Kidney (tissue), 22 donors: ENCODE measurements at places on chromosomes 6 and 20. TPM values are rescaled to one million over a fixed set of nuclear protein-coding genes. Genes with fewer than 3 reads are reported as not detected.

The GABRR1 gene
- not detected for polyA plus RNA-seq

The PTGIS gene
- polyA plus RNA-seq: 3.1 TPM

The ACTL10 gene
- polyA plus RNA-seq: 1.7 TPM

The TNNC2 gene
- 1.9 TPM for polyA plus RNA-seq

The LY6G6D gene
- polyA plus RNA-seq: not detected

The VGLL2 gene
- not detected for polyA plus RNA-seq

The LY6G6C gene
- polyA plus RNA-seq: not detected

The F13A1 gene
- polyA plus RNA-seq: 28.9 TPM

The PPIL6 gene
- 6.0 TPM for polyA plus RNA-seq

The CCDC170 gene
- polyA plus RNA-seq: 0.34 TPM

The GGT7 gene
- polyA plus RNA-seq: 24.3 TPM

The BTNL2 gene
- not detected for polyA plus RNA-seq

The TFAP2D gene
- polyA plus RNA-seq: not detected

The ENPP1 gene
- 3.7 TPM for polyA plus RNA-seq

The CCN6 gene
- polyA plus RNA-seq: 8.4 TPM

The ELMO2 gene
- 21.0 TPM for polyA plus RNA-seq

The UNC5CL gene
- polyA plus RNA-seq: 41.3 TPM

The DEFB116 gene
- not detected for polyA plus RNA-seq

The PLCB4 gene
- 2.8 TPM for polyA plus RNA-seq

The SLC22A1 gene
- 1.4 TPM for polyA plus RNA-seq

The CST5 gene
- not detected for polyA plus RNA-seq

The SMLR1 gene
- polyA plus RNA-seq: 5.1 TPM

The TGM2 gene
- polyA plus RNA-seq: 44.6 TPM

The DCDC2 gene
- polyA plus RNA-seq: 22.1 TPM

The ENPP5 gene
- polyA plus RNA-seq: 22.9 TPM

The PRICKLE4 gene
- polyA plus RNA-seq: 1.4 TPM

The SLC17A5 gene
- 18.2 TPM for polyA plus RNA-seq

The MOXD1 gene
- 11.6 TPM for polyA plus RNA-seq

The SEL1L2 gene
- polyA plus RNA-seq: not detected

The PNPLA1 gene
- polyA plus RNA-seq: 1.2 TPM

The ZC2HC1B gene
- polyA plus RNA-seq: not detected

The TBC1D20 gene
- 19.5 TPM for polyA plus RNA-seq

The DUSP15 gene
- 143 TPM for polyA plus RNA-seq

The GDAP1L1 gene
- polyA plus RNA-seq: not detected

The KLC4 gene
- polyA plus RNA-seq: 39.0 TPM

The HSF2 gene
- 7.8 TPM for polyA plus RNA-seq

The ASF1A gene
- 15.1 TPM for polyA plus RNA-seq

The GNRH2 gene
- polyA plus RNA-seq: not detected

The DDO gene
- 13.4 TPM for polyA plus RNA-seq

The HUS1B gene
- not detected for polyA plus RNA-seq

The TP53TG5 gene
- polyA plus RNA-seq: not detected

The CPXM1 gene
- polyA plus RNA-seq: 7.1 TPM
